ENCODE measurements at places on chromosomes 1 and 21.

- no peak for DNase-seq
These were observed 544 bp upstream of the CCT8 start for GRCh38 chr21:29074007-29074376.

DNA sequence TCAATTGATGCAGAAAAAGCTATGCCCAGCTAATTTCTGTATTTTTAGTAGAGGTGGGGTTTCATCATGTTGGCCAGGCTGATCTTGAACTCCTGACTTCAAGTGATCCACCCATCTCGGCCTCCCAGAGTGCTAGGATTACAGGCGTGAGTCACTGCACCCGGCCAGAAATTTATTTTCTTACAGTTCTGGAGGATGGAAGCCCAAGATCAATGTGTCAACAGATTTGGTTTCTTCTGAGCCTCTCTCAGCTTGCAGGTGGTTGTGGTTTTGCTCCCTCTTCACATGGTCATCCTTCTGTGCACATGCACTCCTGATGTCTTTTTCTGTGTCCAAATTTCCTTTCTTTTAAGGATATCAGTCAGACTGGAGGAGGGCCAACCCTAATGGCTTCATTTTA, 35.6 kb downstream of the SHCBP1L start:
- DNase-seq = no peak

DNA sequence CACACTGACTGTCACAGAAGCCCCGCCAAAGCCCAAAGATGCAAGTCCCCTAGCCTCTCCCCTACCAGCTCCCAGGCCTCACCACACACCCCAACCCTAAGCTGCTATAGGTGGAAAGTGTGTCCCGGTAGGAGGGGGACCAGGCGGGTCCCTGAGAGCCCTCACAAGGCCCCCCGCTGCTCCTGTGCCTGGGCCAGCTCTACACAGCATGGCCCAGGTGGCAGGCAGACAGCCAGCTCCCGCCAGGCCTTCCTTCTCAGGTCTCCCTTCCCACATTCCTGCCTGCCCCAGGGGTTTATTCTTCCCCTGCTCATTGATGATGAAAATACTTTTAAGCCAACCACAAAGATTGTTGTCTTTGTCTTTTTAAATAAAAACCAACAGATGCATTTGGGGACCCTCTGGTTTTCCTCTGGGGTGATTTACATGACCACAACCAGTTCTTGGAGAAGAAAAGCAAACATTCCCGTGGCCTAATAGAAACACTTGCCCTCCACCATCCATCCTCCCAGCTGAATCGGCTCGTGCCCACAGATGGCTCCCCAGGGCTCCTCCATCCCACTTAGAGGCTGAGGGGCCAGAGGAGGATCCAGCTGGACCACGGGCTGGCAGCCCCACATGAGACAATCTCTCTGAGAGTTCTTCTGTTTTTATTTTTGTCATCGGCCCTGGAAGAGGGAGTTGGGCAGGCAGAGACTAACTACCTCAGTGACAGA, 93.1 kb downstream of the DMRTB1 start:
- no peak for DNase-seq

DNA sequence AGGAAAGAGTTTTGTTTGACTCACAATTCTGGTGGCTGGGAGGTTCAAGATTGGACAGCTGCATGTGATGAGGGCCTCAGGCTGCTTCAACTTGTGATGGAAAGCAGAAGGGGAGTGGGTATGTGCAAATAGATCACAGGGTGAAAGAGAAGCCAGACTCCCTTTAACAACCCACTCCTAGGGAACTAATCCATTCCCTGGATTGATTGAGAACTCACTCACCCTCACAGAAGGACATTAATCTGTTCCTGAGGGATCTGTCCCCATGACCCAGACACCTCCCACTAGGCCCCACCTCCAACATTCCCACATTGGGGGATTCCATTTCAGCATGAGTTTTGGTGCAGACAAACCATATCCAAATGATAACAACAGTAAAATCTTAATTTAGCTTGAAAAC, 25.6 kb downstream of the UBE2T start:
- DNase-seq = no peak

- DNase-seq = no peak
These were observed 41.7 kb downstream of the ADARB1 start for GRCh38 chr21:45116066-45116465.

DNA sequence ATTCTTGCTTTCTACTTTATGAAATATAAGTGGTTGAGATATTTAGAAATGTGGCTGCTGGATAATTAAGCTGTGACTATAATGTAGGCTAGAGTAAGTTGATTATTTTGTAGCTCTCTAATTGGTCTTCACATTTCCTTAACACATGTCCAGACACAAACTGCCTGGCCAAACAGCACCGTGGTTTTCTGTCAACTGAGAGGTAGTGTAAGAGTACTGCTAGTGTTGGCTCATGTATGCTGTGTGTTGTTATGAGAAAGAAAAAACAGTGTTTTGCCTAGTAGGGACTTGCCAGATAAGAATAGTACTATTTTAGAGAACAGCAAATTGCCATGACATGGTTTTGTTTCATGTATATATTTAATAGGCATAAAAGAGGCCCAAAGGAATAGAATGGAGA, 37.1 kb downstream of the TMED5 start:
- DNase-seq = no peak

GRCh38 chr1:33925586-33925985, 61.7 kb downstream of the HMGB4 start:
- DNase-seq = no peak

DNA sequence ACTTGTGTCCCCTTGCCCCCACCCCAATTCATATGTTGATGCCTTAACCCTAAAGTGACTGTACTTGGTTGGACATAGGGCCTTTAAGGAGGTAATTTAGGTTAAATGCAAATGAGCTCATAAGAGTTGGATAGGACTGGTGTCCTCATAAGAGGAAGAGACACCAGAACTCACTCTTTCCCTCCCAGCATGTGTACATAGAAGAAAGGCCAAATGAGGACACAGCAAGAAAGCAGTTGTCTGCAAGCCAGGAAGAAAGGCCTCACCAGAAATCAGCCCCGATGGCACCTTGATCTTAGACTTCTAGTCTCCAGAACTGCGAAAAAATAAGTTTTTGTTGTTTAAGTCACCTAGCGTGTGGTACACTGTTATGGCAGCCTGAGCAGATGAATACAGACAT, 45.5 kb downstream of the RAB3GAP2 start:
- DNase-seq = no peak

DNA sequence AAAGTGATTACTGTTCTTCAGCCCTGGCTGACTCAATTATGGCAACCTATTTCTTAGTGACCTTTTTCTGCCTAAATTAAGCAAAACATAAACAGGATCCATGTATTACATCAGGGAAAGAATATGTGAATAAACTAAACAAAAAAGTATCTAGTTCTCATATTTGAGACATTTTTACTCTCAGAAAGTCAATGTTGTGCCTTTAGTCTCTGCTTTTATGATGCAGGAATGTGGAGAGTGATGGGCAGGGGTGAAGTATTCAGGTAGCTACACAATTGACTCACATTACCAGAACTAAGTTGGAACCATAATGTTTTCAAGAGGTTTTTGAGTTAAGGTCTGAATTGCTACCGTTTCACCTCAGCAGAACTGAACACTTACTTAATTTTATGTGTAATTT, 462.7 kb upstream of the CXADR start:
- no peak for DNase-seq

GRCh38 chr1:60436186-60436585, 362.6 kb upstream of the C1orf87 start:
- DNase-seq = no peak

- DNase-seq = peak; percentile 9
These were observed 808 bp downstream of the MAP3K21 start for GRCh38 chr1:233328142-233328921.

GRCh38 chr1:152036267-152037216, at the start of gene S100A11:
S100A11 (minus strand) TSS chr1:152037004; CDS start chr1:152036915, 89 bp downstream.
- DNase-seq = peak; percentile 87

DNA sequence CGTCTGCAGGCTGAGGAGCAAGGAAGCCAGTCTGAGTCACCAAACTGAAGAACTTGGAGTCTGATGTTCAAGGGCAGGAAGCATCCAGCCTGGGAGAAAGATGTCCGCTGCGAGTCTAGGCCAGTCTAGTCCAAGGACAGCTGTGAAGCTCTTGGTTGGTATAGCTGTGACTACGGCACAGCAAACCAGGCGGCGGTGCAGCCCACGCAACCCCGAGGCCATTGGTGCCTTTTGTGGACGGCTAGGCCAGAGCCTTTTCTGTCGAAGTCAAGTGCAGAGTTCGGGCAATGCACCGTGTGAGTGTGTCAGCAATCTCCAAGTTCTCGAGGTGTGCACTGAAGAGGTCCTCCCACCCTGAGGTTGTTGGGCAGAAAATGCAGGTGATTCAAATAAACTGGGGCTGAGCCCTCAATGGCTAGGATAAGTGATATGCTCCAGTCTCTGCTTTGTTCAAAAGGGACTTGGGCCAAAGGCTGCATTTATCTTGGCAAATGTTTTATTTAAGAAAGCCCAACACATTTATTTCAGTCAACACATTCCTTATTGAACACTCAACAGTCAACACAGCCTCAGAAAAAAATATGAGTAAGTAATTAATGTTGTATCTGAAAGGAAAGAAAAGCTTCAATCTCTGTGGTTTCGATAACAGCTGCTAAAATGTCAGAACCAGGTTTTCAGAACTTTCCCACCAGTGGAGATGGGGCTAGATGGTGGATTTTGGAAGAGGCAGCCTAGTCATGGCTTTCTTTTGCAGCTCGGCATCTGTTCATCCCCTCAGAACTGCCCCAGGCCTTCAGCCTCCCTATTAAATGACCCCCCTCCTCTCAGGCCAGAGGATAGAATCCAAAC, 78.1 kb upstream of the COX20 start:
- DNase-seq = no peak

GRCh38 chr1:22953740-22954141, 18.9 kb downstream of the LACTBL1 start:
- no peak for DNase-seq

DNA sequence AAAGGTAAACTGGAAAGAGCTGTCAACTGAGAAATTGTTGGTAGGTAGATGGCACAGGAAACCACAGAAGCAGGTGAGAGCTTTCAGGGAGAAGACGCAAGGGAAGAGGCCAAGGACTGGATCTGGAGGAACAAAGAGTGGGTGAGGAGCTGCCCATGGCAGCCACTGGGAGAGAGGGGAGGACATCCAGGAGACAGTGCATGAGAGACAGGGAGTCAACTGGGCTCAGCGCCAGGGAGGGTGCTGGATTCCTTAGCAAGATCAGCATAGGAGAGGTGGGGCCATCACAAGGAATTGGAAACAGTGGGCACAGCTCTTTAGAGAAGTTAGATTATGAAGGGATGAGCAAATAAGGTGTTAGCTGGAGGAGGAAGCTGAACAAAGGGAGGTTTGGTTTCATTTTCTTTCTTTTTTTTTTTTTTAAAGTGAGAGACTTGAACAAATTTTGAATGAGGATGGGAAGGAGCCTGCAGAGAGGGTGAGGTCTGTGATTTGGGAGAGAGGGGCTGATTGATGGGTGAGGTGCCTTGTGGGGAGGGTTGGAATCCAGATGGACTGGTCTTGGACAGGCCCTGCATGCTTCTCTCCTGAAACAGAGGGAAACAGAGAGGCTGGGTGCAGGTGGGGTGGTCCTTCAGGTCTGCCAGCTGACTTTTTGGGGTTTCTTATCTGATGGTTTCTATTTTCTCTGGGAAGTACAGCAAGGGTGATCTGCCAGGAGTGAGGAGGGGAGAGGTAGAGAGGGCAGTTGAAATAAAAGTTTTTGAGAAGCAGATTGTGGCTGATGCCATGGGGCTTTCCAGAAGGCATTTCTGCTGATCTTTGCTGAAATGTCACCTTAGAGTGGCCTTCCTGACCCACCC, 5.4 kb downstream of the CYP4B1 start:
- DNase-seq = no peak

- no peak for DNase-seq
These were observed 92.9 kb upstream of the PPM1J start for GRCh38 chr1:112807999-112808398.

DNA sequence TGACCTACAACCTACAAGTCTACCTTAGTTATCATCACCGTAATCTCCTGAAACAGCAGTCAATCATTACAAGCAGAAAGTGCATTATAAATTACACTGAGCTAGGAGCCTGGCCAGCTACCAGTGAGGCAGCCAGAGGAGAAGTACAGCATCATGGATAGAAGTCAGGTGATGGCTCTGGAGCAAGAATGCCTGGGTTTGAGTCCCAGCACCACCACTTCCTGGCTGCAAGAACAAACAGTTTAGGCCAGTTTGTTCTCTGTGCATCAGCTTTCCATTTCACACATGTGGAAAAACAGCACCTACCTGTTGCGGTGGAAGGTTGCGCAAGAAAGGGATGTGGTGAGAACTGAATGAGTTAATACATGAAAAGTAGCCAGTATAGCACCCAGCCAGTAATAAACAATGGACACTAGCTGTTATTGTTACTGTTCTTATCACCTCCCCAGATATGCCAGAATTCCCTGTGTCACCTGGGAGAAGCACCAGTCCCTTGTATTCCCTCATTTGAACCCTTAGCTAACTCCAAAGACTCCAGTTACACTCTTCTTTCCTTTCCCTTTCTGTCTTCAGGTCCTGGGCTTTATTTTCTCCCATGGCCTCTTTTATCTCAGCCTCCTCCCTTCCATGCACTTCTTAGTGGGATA, 9.0 kb downstream of the CREG1 start:
- no peak for DNase-seq

DNA sequence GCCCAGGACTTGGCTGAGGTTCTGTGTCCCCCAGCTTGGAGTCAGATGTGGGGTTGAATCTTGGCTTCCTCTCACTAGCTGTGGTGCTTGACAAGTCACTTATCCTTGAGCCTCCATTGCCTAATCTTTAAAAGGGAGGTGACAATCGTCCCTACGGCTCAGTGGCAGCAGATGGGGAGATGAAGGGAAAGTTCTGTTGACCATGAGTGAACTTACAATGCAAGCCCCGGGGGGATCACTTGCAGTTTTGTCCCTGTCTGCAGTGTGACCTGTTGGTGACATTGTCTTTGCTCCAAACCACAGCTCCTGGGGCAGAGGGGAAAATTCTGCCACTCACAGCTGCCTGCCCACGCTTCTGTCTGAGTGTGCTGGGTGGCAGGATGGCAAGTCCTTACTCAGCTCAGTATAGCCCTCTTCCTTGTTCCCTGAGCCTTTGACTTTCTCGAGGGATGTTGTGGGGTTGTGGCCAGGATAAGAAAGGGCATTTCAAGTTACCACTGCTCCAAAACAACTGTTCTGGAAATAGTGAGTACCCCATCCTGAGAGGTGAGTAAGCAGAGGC, 1.7 kb downstream of the PCSK9 start:
- DNase-seq = no peak

DNA sequence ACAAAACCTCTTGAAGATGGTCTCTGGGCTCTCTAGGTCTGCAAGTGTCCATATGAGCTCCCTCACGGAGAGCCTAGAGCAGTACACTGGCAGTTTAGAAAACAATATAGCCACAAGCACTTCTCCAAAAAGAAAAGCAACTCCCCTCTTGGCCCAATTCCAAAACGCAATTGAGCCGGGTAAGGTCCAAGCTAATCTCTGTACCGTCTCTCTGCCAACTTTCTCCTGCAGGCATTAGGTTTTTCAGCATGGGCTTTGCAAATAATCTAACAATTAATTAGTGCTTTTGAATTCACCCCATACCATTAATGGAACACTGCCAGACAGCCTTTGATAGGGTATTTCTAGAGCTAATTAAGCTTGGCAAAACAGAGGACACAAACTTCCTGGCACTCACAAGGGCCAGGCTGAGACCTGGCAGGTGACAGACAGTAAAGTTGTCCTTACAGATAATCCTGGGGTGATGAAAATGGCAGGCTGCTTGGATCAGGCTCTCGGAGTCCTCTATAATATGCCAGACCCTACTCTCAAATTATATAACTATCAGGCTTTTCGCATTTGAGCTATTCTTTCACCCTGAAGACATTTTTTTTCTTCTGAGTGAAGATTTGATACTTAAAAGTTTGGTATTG, 39.8 kb downstream of the TGFBR3 start:
- DNase-seq = no peak
